Stimulated activated CD4-positive, alpha-beta T cell treated with anti-CD3 and anti-CD28 coated beads, Interleukin-2, amount 100 ng/mL, for 48 hours (primary cell): ENCODE measurements at places on chromosomes 2 and 18.
A peak's percentile ranks its signal among the peaks of the same experiment; 100 is the strongest.

- no peak for DNase-seq
These were observed 357.9 kb downstream of the DPP10 start for GRCh38 chr2:114800371-114800770.

DNA sequence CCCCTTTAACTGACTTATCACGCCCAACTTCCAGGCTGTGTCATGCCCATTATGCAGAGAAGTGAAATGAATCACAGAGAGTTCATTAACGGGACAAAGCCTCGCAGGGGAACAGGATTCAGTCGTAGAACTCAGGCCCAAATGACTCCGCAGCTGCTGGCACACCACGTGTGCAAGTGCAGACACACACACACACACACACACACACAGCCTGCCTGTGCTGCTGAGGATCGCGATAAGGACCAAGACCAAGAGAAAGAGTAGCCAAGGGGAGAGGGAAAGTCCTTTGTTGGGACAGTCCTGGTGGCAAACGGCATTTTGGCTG lies 90.0 kb upstream of the TAF1B start:
- DNase-seq: peak; percentile 64

- DNase-seq: no peak
These were observed 264.3 kb downstream of the NOL4 start for GRCh38 chr18:33960417-33960816.

DNA sequence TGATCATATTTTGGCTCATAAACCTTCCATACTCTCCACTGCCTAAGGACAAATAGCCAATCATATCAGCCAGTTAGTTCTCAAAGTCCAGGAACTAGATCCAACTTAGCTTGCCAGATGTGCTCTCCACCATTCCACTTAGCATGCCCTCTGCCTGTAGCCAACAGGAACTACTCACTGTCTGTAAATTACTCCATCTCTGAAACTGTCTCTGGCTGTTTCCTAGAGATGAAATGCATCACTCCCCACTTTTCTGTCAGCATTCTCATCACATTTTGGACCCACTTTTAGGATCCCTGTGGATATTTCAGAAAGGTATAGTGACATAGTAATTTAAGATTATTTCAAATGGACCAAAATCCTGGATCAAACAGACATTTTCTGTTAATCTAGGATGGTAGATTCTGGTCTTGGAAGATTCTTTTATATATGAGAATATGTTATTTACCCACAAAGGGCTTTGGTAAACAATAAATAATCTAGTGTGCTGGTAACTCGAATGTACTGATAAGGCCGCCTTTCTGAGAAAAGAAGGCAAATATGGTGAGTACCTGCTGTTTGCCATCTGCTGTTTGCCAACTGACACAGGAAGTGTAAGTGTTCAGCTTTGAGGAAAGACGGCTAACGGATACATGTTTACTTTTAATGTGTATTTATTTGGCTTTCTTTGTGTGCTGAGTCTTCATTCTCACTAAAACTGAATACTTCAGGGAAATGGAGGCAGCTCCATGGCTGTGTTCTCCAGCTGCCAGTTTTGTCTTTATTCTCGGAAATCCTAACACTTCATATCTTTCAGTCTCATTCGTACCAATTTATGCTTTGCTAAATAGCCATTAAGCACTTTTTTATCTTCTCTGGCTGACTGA lies 79.5 kb downstream of the EVA1A start:
- DNase-seq: no peak

GRCh38 chr2:64137996-64138395 lies 6.2 kb downstream of the PELI1 start:
- no peak for DNase-seq

DNA sequence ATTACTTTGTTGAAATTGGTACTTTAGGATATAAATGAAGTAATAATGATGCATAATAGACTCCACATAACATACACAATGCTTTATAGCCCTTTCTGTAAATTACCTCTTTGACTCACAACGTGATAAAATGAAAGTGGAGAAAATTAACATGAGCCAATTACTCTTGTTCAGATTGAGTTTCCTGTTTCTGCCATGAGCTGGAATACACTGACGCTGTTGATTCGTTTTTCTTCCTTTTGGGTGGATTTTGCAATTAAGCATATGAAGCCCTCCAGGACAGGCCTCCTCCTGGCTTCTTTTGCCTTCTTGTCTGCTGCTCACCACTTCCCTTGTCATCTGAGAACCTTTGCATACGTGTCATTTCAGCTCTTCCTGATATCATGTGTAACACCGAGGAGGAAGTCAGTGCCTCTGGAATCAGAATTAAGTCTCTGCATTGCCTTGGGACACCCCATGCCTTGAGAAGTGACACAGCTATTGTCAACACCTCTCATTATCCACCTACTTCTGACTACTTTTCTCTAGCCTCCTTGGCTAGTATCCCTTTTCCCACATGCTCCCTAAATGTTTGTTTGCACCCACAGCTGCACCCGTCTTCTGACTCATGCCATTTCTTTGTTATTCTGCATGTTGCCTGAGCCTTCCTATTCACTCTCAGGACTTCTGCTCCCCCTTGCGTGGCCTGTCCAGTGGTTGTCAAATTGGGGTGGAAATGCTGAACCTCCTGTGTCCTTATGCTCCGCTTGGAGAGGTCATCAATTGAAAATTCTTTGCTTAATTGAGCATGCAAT lies 134.1 kb downstream of the FMNL2 start:
- DNase-seq: no peak

DNA sequence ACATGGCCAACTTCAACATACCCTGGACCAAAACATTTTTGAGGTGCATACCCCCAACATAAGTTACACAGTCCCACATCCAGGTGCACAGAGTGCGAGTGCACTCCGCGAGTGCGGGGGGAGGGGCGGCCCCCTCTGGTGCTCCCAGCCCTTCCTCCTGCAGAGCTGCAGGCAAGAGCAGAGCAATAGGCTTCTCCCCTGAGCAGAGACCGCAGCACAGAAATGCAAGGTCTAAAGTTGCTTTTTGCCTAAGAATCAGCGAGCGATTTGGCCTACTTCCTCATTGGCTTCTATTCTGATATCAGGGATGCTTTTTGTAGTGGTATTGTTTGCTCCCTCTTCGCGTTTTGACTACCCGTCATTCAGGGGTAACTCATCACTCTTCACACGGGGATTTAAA lies 40.6 kb downstream of the BOLA3 start:
- DNase-seq: no peak

DNA sequence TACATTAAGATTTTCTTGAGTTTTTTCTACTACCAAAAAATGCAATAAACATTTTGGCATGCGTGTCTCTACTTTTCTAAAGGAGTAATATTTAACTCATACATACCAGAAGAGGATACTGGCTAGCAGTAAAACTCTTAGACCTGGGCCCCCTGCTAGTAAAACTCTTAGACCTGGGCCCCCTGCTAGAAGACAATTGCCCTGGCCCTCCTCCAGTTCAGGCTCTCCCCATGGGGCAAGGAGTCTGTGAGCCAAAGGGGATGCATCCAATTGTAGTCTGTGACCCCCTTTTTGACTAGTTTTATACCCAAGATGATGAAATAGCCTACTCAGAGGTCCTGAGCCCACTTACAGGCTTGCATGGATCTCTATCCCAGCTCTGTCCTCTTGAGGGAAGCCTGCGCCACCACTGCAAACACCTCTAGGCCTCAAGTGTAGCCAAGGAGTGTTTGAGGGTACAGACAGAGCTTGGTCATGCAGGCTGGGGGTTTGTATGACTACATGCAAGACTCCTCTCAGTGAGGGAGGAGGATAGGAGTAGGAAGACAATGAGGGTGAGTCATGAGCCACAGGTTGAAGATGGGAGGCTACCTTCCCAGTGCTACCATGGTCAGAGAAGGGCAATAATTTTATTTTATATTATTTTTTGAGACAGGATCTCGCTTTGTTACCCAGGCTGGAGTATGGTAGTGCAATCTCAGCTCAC lies 45.2 kb upstream of the PGAP1 start:
- DNase-seq: no peak

DNA sequence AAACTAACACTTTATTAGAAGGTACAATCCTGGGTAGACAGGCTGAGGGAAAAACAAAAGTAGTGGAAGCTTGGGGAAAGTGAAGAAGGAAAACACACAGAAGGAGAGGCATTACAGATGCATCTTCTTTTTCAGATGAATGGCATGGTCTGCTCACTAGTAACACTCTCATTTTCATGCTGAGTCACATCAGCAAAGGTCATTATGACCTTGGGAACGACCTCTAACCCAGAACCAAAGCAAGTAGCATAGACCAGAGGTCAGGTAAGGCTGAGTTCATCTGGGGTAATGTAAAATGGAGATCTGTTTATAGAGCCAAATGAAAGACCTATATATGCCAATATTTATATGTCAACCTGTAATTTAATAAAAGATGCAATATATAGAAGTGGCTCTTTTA lies 294.4 kb upstream of the LRRTM4 start:
- DNase-seq: no peak

DNA sequence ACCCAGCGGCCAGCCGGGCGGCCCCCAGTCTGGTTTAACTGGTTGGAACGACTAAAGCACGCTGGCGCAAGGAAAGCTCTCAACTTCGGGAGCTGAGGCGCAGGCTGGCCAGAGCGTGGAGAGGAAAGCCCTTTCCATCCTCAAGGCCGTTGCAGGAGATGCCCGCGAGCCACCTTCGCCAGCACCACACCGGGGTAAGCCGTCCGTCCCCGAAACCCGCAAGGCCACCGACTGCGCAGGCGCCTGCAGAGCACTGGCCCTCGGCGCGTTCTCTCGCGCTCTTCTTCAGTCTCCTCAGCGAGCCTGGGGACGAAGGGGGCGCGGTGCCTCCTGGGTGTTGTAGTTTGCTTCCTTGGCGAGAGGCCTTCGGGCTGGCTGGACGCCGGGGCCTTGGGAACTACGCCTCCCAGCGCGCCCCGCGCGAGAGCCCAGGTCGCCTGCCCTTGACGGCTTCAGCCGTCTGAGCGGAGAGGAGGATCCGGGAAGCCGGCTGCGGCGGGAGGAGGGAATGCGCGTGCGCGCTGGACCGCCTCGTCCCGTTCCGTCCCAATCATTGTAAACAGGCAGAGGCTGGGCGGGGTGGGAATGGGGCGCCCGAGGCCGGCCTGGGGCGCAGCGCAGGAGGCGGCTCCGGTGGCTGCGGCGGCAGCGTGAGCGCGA lies at the start of gene RALBP1:
TSS of gene RALBP1 (plus strand) at position 531 of the 660 bp plus-strand sequence. CDS start 37,533 bp downstream, outside the sequence.
- peak; percentile 94 for DNase-seq

DNA sequence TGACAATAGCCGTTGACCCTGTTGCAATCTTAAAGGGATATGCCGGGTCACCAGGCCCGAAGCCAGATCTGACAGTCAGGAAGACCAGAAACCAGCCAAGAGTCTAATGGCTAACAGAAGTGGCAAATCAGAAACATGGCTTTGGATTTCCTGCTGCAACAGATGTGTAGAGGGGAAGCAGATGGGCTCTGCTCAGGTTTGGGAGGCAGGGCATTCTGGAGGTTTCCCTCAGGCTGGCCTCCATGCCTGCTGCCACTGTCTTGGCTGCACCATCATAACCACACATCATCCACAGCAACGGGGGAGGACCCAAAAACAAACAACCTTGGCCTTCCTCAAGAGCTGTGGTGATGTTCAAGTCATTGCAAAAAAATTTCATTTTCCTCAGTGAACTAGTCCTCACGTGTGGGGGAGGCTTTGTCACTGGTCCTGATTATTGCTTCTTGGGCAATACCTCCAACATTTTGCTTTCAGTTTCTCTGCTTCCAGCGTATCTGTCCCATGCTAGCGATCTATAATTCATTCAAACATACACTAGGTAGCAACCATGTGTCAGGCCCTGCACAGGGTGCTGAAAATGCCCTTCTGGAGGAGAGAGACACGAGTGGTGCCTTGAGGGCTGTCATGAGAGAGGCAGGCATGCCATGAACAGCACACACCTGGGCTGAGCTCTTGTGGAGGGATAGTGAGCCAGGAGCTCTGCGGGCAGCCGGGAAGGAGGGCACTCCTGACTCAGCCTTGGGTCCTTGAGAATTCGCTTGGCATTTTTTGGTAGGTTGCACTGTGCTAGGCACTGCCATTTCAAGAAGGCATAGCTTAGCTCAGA lies 48.2 kb upstream of the LGALSL start:
- DNase-seq: no peak

- DNase-seq: no peak
These were observed 54.8 kb downstream of the CDC42EP3 start for GRCh38 chr2:37616677-37617005.

- DNase-seq: no peak
These were observed 257.2 kb downstream of the SRBD1 start for GRCh38 chr2:45353879-45354278.

DNA sequence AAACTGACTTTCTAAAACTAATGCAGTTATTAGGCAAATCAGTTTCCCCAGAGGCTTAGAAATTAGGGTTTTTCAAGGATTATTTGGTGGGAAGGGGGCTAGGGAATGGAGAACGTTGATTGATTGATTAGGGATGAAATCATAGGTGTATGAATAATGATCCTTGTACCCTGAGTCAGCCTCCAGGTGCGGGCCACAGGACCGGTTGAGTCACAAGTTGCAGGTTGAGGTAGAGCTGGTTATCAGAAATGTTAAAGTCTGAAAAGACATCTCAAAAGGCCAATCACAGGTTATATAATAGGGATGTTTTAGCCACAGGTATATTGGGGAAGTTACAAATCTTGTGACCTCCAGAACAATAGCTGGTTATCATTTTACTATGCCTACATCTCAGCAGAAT lies 341.8 kb upstream of the GULP1 start:
- DNase-seq: no peak

GRCh38 chr2:58900246-58901027 lies 659.3 kb upstream of the FANCL start:
- DNase-seq: no peak

- no peak for DNase-seq
These were observed 88.5 kb downstream of the SH3RF3 start for GRCh38 chr2:109217362-109218086.

DNA sequence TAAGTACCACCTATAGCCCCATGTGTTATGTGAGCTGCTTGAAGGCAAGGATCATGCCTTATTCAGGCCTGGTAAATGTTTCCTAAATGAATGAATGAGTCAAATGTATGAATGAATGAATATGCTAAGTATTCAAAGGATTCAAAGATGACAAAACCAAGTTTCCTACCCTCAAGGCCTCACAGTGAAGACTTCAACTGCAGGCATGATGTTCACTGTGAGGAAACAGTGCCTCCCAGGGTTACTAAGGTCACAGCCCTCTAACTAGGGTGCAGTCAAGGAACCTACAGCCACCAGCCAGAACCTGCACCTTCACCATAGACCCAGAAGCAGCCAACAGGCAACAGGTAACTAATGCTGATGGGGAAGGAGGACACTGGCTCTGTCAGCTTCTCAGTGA lies 69.3 kb downstream of the SUMO1 start:
- no peak for DNase-seq

- DNase-seq: no peak
These were observed 347.6 kb upstream of the KCNJ3 start for GRCh38 chr2:154350911-154351310.

- DNase-seq: no peak
These were observed 20.2 kb downstream of the NRXN1 start for GRCh38 chr2:51011693-51012092.

DNA sequence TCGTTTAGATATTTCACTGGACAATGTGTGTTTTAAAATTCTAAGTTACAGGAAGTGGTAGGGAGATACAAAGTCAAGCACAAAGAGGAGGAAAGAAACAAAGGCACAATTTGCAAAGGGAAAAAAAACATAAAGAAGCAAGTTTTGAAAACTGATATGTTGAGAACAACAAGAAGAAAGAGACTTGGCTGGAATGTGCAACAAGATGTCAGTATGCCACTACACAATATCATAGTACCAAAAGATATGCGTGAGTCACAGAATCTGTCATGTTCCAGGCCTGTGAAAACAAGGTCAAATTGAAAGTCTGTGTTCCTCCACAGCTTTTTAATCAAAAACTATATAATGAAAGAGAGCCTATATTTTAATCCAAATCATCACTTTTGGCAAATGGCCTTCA lies 12.0 kb downstream of the EXOC6B start:
- DNase-seq: no peak

GRCh38 chr2:18492721-18493120 lies 67.7 kb downstream of the RDH14 start:
- DNase-seq: no peak

GRCh38 chr2:241577413-241578122 lies 19.0 kb downstream of the BOK start:
- DNase-seq: no peak
